ENCODE measurements at places on chromosomes 5 and 9. TPM values are rescaled to one million over a fixed set of nuclear protein-coding genes. Genes with fewer than 3 reads are reported as not detected.

- DNase-seq = no peak
Observed at GRCh38 chr5:168822248-168822744, 243.1 kb upstream of the PANK3 start.

- DNase-seq = no peak
Observed at GRCh38 chr9:1319436-1319835, 269.3 kb downstream of the DMRT2 start.

GRCh38 chr5:151811593-151812321 is 40.0 kb downstream of the G3BP1 start:
- DNase-seq = no peak

DNA sequence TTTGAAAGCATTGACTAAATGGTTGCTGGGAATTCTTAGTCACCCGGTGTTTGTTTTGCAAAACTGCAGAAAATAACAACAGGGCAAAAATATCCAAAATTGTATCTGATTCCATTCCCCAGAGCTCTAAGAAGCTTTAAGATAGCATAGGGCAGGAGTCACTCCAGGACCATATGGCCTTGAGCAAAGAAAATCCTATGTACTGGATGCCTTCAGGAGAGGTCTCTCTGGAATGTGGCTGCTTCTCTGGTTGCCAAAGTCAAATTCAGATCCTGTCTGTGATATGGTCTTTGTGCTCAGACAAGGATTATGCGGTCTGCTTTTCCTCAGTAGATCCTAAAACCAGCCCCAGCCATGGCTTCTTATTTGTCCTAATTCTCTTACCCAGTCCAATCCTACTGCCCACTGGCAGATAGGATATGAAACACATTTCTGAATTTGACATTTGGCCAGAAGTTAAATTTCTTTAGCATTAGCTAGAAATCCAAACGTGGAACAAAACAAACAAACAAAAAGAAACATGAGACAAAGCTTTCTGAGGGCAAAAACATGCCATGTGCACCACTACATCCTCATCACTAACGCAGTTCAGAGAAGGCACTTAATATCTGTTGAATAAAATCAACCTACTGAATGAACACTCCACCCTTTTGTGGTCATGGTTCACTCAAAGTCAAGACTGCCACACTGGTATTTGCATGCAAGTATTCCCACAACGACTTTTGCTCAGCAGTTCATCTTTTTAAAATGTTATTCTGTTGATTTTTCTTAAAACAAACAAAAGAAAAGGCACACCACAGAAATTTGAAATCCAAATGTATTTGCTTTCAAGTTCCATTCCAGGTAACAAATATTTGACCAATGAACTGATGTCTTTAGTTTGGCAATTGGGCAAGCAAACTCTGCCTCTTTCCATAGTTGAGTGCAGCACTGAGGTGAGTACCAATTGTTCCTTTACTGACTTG is 165.7 kb downstream of the TRPM6 start:
- no peak for DNase-seq

- no peak for DNase-seq
Observed at GRCh38 chr5:16673241-16674201, 56.7 kb upstream of the RETREG1 start.

DNA sequence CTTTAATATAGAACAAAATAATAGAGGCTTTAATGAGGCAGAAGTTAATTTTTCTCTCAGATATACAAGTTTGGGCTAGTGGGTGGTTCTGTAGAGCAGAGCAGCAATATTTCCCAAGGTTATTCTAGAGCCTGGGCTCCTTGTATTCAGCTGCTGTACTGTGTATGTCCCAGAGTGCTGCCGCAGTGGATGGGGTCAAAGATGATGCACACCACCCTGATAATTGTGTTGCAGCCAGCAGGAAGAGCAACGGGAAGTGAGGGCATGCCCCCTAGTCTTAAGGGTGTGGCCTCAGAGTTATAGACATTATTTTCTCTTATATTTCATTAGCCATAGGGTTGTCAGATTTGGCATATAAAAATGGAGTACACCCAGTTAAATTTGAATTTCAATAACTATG is 23.9 kb upstream of the KIF4B start:
- no peak for DNase-seq

- DNase-seq = no peak
Observed at GRCh38 chr5:45692481-45692880, 3.7 kb downstream of the HCN1 start.

DNA sequence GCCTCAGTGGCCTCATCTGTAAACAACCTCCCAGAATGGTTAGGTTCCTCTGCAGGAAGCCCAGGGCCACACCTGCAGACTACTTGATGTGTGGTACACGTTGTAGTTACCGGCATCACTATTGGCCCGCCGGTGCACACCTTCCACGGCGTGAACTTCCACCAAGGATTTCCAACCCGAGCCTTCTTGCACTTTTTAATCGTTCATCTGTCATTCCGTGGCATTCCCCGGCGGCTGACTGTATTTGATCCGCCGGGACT is 5.3 kb upstream of the TRIM41 start:
- no peak for DNase-seq

DNA sequence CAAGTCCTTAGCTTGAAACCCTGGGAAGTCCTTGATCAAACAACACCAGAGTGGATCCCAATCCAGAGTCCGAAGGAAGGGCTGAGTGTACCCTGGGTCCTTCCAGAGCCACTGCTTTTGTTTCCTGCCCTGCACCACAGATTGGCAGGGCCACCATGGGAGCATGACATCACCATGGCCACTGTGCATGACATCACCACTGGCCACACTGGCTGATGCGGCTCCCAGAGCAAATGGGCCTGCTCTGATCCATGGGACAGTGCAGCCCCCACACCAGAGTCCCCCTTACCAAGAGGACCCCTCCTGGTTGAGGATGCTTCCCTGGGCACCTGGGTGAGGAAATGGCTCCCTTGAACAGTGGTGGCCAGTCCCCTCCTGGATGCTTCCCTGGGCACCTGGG is 9.9 kb downstream of the SLC6A3 start:
- no peak for DNase-seq

- DNase-seq = no peak
Observed at GRCh38 chr9:97861148-97861475, 8.1 kb downstream of the FOXE1 start.

GRCh38 chr9:79800578-79800977 is 228.8 kb downstream of the TLE4 start:
- DNase-seq = no peak

DNA sequence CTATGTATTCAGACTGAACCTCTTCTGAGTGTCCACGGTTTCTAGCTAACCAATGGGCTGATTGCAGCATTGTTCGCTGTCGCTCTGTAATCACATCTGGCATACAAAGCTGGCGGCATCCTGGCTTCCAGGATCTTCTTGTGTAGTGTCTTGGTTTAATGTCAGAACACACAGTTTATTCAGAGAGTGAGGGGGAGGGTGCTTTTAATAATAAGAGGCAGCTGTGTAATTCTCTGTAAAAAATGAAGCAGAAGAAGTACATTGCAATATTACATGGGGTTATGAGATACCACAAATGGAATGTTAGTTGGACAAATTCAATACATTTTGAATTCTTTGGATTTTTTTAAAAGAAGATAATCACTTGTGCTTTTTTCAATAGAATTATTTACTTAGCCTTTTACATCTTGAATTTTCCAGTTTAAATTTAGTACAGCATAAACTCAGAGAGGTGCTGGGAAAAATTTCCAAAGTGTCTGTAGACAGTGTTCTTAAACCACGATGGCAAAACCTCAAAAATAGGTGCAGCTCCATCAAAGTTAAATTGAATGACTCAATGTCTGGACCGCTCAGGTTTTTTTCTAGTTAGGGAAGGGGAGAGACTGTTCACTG is 206.0 kb downstream of the PCSK1 start:
- DNase-seq = no peak

DNA sequence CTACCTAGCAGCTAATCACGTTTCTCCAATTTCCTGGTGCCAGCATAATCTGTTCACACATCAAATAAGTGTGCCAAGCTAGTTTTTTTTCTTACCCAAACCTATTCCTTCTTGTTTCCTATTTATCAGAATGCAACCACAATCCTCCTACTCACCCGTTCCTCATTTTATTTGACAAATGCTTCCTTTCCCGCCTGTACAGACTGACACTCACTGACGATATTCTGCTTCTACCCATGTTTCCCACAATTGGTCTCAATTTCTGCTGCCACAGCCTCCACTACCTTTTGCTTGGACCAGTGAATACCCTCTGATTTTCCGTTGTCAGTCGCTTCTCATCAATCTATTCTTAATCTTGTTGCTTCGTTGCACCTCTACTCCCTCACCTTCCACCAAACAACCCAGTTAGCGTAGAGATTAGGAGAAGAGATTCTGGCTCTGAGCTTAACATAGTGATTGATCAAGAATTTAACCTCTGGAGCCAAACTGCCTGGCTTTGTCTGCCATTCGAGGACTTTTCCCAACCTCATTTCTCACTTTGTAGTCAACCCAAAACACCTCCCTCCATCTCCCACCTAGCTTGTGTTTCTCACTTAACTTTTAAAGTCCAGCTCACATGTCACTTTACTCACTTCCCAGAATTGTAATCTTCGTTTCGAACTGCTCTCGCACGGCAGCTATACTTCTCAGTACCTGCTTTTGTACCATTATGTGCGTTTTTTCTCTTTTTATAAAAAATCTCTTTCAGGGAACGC is 729 bp upstream of the TMEM38B start:
- DNase-seq = no peak

- no peak for DNase-seq
Observed at GRCh38 chr5:55377810-55378209, 70.0 kb downstream of the MTREX start.

GRCh38 chr5:160357861-160358411 is 12.5 kb downstream of the C1QTNF2 start:
- DNase-seq = no peak

- no peak for DNase-seq
Observed at GRCh38 chr9:129208207-129209032, 30.4 kb upstream of the IER5L start.

GRCh38 chr9:25557645-25558300 is 120.5 kb downstream of the TUSC1 start:
- no peak for DNase-seq

DNA sequence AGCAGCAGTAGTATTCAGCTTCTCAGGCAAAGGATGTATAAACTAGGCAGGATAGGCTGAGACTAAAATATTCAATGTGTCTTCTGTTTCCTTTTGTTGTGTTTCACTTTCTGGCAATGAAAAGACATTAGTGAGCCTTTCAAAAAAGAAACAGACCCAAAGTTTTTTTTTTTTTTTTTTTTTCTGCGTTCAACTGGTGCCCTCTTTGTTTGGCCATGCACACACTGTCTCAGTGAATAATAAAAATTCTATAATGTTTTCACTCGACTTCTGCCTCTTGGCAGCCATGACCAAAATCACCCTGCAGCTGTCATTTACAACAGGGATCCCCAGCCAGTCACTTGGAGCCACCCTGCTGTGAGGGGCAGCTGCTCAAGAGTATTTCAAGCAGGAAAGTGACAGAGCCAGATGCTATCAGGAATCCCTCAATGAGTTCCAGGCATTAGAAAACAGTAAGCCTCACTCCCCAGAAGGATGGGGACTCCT is 44.0 kb upstream of the MAN2A1 start:
- peak; percentile 11 for DNase-seq

- DNase-seq = no peak
Observed at GRCh38 chr5:159504857-159505304, 174.6 kb upstream of the IL12B start.

DNA sequence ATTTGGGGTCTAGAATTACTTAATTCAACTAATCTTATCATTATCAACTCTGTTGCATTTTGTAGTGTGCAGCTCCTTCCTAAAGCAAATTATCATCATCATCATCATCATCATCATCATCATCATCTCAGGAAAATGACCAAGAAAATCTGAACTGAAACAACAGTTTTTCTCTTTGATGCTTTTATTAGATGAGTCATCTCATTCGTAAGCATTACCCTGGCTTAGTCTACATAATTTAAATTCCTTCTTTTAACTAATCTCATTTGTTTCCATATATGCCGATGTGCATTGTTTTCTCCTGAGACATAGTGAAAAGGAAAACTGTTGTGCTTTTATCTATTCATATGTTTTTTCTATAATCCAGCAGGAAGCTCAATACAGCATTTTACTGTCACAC is 173.0 kb upstream of the PDE4D start:
- DNase-seq = no peak

DNA sequence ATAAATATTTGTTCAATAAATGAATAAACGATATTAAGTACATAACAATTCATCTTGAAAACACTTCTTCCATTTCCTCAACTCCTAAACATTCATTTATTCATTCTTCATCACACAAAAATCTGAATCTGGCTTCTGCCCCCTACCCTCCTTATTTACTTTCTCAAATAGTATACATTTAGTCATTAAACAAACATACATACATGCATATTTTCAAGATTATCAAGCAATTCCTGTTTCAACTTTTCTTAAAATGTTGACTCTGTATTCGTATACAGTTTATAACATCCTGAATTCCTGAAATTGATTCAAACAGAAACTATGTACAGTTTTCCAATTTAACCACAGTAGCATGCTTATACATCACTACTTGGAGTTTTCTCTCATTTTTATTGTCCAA is 129.0 kb downstream of the MUSK start:
- DNase-seq = no peak

DNA sequence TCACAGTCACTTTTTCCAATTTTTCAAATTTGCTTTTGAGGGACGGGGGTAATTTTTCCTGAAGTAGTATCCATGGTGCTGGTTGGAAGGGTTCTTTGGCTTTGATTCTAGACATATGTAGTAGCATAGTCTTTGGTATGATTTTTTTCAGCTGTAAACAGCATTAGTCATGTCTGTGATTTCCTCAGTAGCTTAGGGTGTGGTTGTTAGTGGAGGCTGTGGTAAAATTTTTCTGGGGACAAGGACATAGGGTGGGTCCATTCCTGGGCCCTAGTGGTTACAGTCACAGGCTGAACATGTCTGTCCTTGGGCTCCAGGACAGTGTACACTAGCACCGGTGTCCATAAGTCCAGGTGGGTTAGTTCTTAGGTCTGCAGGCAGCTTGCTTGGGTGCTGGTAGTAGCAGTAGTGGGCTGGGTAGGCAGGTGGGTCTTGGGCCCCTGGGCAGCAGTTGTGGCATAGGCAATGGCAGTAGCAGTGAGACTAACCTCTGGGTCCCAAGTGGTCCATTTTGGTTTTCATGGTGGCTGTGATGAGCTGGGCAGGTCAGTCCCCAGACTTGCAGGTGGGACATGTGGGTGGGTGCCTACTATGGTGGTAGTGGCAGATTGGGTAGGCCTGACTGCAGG is 100.0 kb upstream of the CXCL14 start:
- DNase-seq = no peak

DNA sequence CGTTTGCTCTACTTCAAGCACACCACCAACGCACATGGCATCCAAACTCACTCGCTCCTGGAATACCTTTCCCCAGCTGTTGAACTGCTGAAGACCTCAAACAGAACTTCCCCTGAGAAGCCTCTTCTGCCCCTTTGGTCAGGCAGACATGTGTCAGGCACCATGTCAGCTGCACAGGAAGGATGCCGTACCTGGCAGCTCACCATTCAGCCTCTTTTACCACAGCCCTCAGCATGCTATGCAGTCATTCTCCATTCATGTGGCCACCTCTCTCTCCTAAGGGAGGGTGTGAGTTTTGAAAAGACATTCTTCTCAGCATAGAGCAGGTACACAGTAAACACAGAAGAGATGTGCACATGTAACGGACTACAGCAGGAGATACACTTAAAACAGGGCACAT is 14.2 kb downstream of the IL4 start:
- no peak for DNase-seq

- no peak for DNase-seq
Observed at GRCh38 chr9:133874060-133874657, 118.0 kb downstream of the VAV2 start.

Gene CEP72
- 29.4 TPM for total RNA-seq

Gene GLRX
- 10.4 TPM for total RNA-seq

Gene ENHO
- 12.0 TPM for total RNA-seq

Gene JAKMIP2
- total RNA-seq = 36.8 TPM

Gene ADAMTS12
- 10.8 TPM for total RNA-seq

All from neural crest cell (in vitro differentiated cells).